ENCODE measurements at places on chromosomes 2 and 18.

GRCh38 chr2:175624211-175624761 lies 377.8 kb downstream of the LNPK start:
- no peak for DNase-seq

DNA sequence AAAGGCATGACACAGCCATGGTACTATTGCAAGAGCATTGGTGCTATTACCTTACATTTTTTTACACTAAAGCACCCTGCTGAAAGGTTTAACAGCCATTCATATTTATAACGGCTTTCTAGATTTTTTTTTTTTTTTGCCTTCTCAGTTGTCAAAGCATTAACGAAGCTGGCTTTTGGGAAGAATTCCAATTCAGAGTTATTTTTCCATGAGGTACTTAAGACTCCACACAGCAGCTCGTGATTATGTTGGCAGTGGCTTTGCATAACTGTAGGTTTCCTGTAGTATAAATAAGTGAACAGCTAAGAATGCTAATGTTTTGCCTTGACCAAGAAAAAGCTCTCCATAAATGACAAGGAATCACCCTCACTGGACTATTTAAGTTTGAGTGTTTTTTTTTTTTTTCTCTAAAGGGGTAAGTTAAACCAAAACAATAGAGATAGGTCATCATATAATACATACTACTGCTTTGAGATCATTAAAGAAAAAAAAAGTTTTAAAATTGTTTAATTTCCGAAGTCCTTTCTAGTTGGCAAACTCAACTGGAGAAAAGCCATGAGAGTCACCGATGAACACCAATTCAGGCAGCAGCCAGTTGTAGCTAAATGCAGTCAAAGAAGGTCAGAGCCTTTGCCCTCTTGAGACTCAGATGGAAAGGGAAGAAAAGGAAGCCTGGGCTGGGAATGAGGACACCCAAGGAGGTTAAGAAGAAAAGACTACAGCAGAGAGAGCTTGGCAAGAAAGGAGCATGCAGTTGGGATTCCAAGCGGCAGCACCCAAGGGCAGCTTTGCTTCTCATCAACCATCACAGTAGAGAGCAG lies 187.4 kb upstream of the NCKAP5 start:
- no peak for DNase-seq

GRCh38 chr2:48343571-48344440 lies 186.1 kb upstream of the STON1 start:
- no peak for DNase-seq

- no peak for DNase-seq
These were observed 38.9 kb downstream of the DHX57 start for GRCh38 chr2:38836791-38837190.

GRCh38 chr2:10932345-10933151 lies 20.8 kb downstream of the KCNF1 start:
- DNase-seq: no peak
